ENCODE measurements at places on chromosomes 4 and X. TPM values are rescaled to one million over a fixed set of nuclear protein-coding genes. Genes with fewer than 3 reads are reported as not detected.

Gene GC
- total RNA-seq = not detected

Gene APELA
- not detected for total RNA-seq

Gene ZNF275
- total RNA-seq = 10.2 TPM

Gene SASH3
- not detected for total RNA-seq

Gene SSX2
- total RNA-seq = not detected

Gene SUPT20HL1
- 0.11 TPM for total RNA-seq

Gene P2RY4
- not detected for total RNA-seq

Gene FGG
- not detected for total RNA-seq

All from uterine smooth muscle cell (primary cell).